Aorta (tissue), 5 donors: ENCODE measurements at places on chromosomes 1 and 21. TPM values are rescaled to one million over a fixed set of nuclear protein-coding genes. Genes with fewer than 3 reads are reported as not detected.

Gene PROK1
- 0.26 TPM for total RNA-seq

Gene DDAH1
- 54.6 TPM for total RNA-seq

Gene PRAMEF18
- total RNA-seq, result not detected

GRCh38 chr1:68121536-68121935 is 71.1 kb upstream of the DIRAS3 start:
- DNase-seq, result no peak

DNA sequence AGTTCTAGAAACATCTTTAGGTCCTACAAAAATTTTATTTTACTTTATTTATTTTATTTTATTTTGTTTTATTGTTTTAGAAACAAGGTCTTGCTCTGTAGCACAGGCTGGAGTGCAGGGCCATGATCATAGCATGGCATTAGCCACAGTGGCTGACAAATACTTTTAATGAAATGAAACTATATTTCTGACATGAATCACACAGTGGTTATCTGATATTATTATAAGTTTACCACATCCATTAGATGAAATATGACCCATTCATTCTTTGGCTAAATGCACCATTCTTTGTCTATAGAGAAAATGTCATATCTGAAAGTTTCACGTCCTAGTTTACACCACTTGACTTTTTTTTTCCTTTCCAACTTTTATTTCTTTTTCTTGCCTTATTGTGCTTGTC is 613.4 kb upstream of the ADAMTS5 start:
- DNase-seq, result no peak

- DNase-seq, result no peak
Observed at GRCh38 chr1:48947761-48948537, 171.3 kb upstream of the BEND5 start.

Gene CD48
- total RNA-seq, result 3.6 TPM

- DNase-seq, result no peak
Observed at GRCh38 chr1:86447198-86447790, 21.4 kb upstream of the CLCA1 start.

GRCh38 chr21:38257667-38258066 is 876 bp downstream of the KCNJ15 start:
- no peak for DNase-seq

DNA sequence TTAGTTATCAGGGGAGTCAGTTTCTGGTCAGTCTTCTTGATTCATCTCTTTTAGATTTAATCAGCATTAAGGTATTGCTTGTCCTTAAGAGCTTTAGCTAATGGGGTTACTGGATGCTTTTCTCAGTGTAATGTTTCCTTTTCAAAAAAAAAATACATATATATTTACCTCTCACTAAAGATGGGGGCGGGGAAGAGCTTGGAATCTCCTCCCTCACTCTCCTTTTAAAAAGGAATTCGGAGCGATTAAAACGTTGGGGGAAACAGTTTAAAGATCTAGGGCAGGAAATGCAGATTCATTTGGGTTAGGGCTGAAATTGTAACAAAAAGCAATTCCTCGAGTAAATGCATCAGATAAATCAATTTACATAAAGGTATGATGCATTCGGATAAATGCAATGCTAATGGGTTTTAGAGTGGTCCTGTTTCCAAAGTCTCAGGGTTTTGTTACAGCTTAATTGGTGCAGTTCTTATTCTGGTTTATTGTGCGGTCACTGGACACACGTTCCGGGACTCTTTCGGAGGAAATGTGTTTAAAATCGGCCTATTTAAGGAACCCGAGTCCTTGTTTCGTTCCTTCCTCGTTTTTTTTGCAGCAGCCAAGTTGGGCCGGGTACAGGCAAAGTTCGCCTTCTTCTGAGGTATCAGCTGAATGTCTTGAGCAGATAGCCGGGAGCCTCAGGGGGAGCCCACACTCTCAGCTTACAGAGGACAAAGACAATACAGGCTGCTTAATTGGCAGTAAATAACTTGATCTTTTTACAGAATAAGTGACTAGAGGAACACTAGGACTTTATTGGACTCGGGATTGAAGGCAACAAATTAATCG is 1.6 kb downstream of the LMO4 start:
- DNase-seq, result no peak

DNA sequence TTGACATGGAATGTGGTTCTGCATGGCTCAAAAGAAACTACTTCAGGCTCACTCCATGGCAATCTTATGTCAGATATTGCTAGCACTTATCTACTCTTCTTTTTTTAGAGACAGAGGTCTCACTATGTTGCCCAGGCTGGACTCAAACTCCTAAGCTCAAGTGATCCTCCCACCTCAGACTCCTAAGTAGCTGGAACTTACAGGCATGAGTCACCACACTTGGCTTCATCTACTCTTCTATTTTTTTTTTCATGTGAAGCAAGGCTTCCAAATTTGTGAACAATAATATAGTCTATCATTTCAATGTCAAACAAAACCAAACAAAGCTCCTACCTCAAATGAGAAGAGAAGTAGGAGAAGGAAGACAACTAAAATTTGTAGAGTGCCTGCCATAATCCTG is 7.5 kb upstream of the PSEN2 start:
- no peak for DNase-seq

GRCh38 chr1:225409051-225409450 is 18.8 kb downstream of the LBR start:
- no peak for DNase-seq
